Stimulated activated CD4-positive, alpha-beta T cell treated with anti-CD3 and anti-CD28 coated beads, Interleukin-4, amount 100 ng/mL, for 48 hours (primary cell): ENCODE measurements at places on chromosomes 3 and 15.

- DNase-seq, result no peak
Observed at GRCh38 chr3:13501958-13502790, 22.1 kb downstream of the HDAC11 start.

- no peak for DNase-seq
Observed at GRCh38 chr15:75671730-75672602, 24.3 kb downstream of the SNX33 start.

DNA sequence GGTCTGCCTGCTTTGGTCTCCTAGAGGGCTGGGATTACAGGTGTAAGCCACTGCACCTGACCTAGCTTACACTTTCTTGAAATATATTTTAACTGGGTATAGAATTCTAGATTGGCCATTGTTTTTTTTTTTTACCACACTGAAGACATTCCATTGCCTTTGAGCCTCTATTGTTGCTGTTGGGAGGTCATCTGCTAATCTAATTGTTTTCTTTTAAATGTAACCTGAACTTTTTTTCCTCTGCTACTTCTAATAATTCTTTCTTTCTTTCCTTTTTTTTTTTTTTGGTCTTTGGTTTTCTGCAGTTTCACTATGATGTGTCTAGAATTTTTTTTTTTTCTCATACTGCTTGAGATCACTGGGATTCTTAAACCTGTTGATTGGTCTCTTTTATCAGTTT lies 28.1 kb downstream of the ERICH6 start:
- DNase-seq, result no peak

DNA sequence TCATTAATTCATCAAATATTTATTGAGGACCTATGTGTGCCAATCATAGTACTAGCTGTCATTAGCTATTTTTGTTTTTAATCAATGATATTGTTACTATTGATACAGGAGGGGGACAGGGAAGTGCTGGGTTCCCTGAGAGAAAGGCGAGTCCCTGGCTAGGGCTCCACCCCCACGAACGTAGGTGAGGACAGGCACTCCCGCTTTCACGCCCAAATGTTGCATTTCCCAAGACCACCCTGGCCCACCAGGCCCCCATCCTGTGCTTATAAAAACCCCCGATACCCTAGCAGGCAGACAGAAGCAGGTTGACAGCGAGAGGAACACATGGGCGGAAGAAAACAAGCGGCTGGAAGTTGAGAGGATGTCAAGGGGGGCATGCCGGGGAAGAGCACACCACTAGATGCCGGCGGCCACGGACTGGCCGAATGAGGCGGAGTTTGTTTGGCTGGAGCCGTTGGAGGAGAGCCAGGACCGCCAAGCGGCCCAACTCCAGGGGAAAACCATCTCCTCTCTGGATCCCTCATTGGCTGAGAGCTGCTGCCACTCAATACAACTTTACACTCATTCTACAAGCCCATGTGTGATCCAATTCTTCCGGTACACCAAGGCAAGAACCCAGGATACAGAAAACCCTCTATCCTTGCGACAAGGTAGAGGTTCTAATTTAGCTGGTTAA lies 798.7 kb upstream of the SEMA6D start:
- DNase-seq, result no peak

DNA sequence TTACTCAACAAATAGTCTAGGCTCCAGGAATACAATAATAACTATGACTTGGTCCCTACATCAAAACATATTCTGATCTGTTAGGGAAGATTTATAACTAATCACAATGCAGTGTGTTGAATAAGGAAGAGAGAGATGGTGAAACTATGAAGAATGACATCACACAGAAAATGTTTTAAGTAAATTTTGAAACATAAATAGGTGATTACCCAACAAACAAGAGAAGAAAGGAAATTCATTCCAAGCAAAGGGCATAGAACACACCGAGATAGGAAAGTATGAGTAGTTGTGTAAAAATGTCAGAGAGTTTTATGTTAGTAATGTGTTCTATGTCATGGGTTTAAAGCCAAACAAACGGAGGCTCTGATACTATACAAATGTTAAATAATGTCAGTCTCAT lies 13.4 kb downstream of the SEC62 start:
- no peak for DNase-seq

GRCh38 chr15:77541421-77542181 lies 91.1 kb downstream of the LINGO1 start:
- DNase-seq, result no peak
